Sciatic nerve (tissue), 2 donors: ENCODE measurements at places on chromosomes 3 and 15. TPM values are rescaled to one million over a fixed set of nuclear protein-coding genes. Genes with fewer than 3 reads are reported as not detected.

DNA sequence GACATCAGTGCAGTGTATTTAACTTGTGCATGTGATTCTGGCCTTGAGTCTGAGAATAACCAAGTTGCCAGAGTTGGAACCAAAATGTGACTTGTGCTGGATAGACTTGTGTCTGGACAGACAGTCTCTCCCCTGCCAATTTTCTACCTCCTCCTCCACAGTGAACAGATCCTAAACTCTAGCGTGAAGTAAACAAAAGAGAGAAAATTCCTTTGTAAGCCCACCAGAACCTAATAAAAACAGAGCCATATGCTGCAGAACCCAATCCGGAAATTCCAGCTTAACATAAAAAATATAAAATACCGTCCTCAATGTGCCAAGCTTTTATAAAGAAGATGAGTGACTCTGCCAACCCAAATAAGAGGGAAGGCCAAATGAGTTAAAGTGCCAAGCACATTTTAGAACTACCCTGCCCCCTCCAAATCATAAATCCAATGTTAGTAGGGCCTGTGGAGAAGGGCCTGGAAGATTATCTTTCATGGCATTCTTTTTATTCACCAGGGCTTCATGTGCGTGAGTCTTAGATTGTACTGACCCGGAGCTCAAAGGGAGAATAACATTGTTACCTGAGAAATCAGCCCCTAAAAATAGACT lies 344.6 kb upstream of the PROK2 start:
- no peak for DNase-seq

The KBTBD12 gene
- total RNA-seq: 1.1 TPM

DNA sequence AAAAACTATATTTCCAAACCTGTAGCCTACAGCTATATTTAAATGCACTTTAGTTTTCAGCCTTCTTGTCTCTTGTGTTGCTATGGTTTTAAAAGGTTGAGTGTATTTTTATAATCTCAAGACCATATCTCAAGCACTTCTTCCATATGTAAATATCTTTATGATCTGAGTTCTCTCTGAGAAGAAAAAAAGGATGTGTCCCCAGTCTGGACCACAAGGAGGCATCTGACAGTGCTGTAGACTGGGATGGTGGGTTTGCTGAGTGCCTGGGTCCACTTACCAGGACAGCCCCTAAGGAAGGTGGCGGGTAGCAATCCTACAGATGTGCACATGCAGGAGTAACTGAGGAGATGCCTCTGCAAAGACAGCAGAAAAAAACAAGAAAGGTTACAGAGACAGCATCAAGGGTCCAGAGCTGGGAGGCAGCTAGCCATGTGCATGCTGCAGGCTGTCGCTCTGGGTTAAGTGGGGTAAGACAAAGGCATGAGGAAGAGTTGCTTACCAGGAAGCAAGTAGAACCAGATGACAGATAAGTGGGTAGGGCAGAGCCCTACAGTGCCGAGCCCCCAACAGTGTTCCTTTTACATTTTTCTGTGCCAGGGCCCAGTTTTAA lies 70.6 kb upstream of the SNRK start:
- no peak for DNase-seq

The RBP2 gene
- total RNA-seq: not detected

The TRIM42 gene
- total RNA-seq: not detected

GRCh38 chr15:63517202-63517601 lies 12.8 kb downstream of the USP3 start:
- DNase-seq: no peak

The AGTR1 gene
- 7.2 TPM for total RNA-seq

GRCh38 chr3:47746264-47746663 lies 35.4 kb downstream of the SMARCC1 start:
- no peak for DNase-seq

The SHC4 gene
- total RNA-seq: 74.2 TPM
